Brain microvascular endothelial cell (primary cell): ENCODE measurements at places on chromosomes 12 and 14.

DNA sequence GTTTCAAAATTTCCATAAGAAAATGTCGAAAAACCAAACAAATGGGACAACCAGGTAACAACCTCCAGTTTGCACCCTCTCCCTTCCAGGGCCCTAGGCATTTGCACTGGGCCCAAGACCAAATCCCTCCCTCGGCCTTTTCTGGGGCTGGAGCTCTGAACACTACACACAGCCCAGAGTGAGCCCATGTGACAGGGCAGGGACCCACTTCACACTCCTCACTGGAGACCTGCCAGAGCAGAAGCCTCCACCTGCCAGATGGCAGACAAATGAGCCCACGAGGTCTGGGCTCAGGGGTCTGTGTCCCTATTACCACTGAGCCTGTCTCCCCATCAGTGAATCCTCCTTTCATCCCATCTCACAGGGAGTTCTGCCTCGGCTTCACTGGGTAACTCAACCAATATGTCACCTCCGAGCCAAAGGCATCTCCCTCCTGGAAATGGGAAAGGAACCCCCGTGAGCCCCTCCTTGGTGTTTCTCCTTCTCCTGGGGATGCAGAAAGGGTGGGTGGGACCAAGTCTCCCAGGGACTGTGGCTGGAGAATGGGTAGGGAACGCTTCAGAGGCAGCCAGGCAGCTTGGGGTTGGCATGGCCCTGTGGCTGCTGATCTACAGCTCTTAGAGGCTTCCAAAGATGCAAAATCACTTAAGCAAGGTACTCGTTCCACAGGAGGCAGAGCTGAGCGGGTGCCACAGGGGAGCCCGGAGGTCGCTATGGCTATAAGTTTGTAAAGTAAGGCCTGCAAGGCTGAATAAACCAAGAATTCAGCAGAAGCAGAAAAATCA, 10.6 kb downstream of the VWF start:
- no peak for DNase-seq

- DNase-seq, result no peak
Observed at GRCh38 chr12:32448586-32448985, 49.2 kb downstream of the FGD4 start.

DNA sequence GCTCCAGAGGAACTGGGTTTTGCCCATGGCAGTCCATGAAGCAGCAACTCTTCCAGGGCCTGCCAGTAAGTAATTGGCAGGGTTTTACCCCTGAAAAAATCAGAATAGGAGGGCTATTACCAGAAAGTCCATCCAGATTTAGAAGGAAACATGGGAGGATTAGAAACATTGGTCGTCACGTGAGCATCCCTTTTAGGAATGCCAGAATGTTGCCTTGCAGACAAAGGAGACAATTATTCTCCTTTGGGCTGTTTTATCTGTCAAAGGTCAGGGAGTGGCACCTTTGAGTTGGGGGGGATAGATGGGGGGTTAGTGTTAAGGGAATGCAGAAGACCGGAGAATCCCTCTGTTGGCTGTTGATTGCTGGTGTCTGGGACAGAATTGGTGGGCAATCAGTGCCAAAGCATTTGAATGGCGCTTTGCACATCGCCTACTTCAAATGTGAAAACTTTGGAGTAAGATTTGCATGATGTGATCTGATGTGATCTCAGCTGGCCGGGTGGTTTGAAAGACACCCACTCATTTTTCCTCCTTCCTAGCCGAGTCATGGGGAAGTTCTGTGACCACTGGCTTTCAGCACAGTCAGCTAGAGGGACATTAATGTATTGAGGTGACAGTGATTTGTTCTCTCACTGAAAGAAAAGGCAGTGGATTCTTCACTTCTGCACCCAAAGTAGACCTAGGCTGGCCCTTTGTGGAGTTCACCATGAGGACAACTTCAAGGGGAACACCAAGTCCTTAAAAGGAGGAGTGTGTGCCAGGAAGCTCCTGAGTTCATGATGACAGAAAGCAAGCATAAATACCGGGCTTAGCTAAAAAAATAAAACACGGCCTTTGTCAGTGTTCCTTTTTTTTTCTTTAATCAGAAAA, 31.4 kb downstream of the FLVCR2 start:
- peak; percentile 8 for DNase-seq

DNA sequence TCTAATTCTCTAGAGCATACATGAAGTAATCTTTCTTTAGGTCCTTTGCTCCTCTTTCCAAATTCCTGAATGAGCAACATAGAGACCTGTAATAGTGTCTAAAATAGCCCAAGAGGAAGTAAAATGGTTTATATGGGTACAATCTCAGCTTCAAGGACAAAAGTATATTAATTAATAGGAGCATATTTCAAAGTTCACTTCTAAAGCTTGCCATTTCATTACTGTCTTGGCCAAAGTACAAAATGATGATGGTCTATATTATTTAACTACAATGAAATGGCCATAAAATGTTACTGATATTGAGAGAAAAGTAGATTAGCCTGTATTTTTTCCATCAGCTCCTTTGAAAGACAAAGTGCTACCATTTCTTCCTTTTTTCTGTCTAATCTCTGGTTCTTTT, 410.4 kb upstream of the NOVA1 start:
- DNase-seq, result no peak

DNA sequence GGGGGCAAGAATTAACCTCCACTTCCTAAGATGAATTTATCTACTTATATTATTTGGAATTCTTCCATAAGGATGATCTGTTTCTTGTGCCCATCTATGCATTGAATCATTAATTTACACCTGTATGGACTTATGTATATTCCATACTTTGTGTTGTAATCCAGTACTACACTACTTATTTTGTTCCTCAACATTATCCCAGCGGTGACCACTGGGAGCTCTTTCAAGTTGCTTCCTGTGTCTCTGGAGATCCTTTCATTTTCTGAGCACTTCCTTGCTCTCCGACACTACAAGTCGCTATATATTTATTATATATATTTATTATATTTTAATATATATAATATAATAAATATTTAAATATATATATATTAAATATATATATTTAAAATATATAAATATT, 54.9 kb upstream of the SCN8A start:
- DNase-seq, result no peak

DNA sequence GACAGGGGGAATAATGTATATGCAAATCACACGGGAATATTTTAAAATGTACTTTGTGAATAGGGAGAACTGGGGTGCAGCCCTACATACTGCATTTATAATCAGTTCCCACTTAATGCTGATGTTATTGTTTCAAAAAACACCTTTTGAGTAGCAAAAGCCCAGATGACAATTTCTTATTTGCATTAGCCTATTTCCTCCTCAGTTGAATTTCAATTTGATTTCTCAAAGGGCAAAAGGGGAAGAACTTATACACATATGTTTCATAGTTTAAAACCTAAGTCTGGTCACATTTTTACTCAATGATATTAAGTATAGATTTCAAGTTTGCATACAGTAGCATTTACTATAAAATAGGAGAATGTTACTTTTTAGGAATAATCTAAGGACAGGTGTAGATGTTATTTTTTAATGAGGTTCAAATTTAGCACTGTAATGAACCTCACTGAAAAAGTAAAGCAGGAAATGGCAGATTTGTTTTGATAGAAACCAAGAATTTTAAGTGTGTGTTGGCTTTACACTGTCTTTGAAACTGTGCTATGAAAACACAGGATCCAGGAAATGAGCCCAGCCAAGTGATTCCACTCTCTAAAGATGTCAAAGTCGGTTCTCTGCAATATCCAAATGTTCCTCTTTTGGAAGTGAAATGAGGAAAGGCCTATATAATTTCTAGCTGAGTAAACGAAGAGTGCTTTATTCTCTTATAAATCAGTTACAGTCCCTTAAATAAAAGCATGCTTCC, 367.4 kb downstream of the BTG1 start:
- no peak for DNase-seq

DNA sequence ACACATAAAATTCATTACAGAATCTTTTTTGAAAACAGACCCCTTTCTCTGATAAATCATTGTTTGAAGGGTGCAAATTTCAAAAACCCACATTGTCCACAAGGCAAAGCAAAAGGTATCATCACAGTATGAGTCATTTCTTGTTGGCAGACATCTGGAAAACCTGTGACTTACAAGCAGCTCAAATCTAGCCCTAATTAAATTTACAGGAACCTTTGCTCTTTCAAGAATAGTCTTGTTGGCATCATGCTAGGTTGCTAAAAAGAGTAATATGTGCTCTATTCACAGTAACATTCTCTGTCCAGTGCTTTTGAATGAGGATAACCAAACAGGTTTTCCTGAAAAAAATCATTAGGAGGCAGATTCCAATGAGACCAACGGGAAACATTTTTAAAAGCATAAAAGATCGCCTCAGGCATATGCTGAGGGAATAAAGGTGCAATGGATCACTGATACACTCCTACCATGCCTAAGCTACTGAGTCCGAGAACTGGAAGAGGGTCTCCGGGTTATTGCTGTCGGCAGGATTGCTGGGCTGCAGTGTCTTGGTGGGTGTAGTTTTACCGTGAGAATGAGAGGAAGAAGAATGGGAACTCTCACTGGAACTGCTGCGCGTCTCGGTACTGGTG, 55.5 kb upstream of the TTC7B start:
- no peak for DNase-seq

- DNase-seq, result no peak
Observed at GRCh38 chr12:71503579-71504391, 64.2 kb downstream of the LGR5 start.
